NCI-H1092 (cell line): ENCODE measurements at places on chromosomes 1 and 21.

DNA sequence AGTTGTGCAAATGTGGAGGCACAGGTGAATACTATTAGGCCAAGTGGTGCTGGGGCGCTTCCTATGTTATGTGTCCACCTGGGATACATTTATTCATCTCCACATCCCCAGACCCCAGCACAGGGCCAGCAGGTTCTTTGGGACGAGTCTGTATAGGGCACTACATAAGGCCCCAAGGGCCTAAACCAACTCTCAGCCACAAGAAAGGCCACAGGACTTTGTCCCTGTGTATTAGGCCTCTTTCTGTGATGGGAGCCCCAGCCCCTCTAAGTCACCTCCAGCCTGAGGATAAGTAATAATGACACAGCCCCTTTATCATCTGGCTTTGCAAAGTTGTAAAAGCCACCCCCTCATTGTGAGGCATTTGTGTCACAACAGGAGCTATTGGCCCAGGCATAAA lies 79.2 kb upstream of the CD1D start:
- DNase-seq = no peak

- DNase-seq = no peak
Measured at GRCh38 chr1:8070381-8070811, 44.3 kb upstream of the ERRFI1 start.

DNA sequence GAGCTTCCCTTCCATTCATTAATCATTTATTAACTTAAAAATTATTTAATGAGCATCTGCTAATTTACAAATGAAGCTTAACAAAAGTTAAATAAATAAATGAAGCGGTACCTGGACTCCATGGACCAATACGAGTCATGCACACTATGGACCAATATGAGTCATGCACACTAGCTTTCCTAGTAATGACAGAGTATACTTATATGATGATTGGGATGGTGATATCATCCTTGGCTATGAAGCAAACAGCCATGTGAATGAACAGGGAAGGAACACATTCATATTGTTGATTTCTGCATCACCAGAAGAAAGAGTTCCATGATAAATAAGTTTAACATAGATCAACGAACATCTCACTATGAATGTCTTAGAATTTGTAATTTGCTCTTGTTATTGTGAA lies 109.9 kb downstream of the SPAG17 start:
- no peak for DNase-seq

DNA sequence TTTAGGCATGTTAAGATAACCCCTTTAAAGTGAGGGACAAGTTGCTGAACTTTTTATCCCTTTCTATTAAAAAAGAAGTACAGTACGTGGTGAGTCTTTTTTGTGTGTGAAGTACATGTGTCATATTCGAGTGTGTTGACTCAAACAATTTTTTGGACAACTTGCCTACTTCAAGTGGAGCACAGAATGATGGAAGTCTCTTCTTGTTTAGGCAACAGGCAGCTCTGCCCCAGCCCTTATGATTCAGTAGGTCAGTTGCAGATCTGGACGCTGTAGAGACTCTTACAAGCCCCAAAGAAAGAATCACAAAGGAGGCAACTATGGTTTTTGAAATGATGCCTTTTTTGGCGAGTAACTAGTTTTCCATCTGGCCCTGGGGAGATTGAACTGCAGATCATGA lies 14.4 kb upstream of the ZFP69B start:
- DNase-seq = no peak

- no peak for DNase-seq
Measured at GRCh38 chr1:153662269-153662668, 3.8 kb downstream of the SNAPIN start.
